ENCODE measurements at places on chromosomes 3 and 15.

DNA sequence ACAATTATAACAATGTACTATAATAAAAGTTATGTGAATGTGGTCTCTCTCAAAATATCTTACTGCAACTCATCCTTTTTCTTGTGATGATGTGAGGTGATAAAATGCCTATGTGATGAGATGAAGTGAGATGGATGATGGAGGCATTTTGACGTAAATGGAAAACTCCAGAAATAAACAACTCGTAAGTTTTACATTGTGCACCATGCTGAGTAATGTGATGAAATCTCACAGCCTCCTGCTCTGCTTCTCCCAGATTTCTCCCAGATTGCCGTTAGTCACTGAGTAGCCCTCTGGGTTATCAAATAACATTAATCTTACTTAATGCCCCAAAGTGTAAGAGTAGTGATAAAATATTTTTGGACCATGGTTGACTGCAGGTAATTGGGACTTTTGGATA, 64.8 kb upstream of the SLCO2A1 start:
- no peak for DNase-seq

DNA sequence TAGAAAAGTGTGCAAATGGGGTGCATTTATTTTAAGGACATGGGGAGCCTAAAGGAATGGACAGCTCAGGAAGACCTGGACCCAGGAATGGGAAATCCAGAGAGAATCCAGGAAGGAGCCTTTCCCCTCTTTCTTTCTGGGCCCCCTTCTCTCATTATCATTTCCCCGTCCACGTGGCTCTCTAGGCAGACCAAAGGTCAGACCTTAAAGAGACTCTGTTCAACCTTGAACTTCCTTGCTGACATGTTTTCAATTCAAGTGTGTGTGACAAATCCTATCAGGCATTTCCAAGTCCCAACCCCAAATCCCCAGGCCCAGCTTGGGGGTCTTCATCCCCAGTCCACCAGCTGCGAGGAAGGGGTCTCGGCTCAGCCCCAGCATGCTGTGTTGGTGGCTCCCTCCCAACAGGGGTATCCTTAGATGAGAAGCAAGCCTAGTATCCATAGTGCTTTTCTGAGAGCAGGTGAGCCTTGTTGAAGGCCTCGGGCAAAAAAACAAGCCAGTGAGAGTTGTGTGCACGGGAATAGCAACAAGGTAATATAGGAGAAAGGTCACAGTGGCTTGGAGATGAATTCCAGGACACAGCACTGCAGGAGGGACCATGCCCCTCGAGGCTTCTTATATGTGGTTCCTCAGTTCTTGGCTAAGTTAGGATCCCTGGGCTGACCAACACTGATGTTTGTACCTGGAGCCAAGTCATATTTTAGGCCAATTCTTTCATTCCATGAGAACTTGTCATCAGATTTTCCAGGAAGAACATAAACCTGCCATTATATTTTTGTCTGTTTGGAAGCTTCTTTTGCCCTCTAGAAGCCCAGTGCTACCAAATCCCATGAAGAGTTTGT, 130.0 kb downstream of the ASB7 start:
- no peak for DNase-seq

DNA sequence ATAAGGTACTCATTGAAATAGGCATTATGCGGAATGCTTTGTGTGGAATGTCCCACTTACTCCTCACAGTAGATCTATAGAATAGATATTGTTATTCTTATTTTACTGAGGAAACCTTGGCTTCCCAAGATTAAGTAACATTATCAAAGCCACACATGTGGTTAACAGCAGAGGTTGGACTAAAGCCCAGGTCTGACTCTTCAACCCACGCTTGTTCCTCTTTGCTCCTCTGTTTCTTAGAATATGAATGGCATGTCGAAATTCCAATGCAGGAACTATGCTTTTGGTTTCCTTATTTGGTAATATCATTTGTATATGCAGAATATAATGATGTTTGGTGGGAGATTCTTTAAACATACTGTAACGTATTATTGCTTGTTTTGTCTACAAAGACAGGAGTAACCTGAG, 818.8 kb upstream of the LMCD1 start:
- no peak for DNase-seq

DNA sequence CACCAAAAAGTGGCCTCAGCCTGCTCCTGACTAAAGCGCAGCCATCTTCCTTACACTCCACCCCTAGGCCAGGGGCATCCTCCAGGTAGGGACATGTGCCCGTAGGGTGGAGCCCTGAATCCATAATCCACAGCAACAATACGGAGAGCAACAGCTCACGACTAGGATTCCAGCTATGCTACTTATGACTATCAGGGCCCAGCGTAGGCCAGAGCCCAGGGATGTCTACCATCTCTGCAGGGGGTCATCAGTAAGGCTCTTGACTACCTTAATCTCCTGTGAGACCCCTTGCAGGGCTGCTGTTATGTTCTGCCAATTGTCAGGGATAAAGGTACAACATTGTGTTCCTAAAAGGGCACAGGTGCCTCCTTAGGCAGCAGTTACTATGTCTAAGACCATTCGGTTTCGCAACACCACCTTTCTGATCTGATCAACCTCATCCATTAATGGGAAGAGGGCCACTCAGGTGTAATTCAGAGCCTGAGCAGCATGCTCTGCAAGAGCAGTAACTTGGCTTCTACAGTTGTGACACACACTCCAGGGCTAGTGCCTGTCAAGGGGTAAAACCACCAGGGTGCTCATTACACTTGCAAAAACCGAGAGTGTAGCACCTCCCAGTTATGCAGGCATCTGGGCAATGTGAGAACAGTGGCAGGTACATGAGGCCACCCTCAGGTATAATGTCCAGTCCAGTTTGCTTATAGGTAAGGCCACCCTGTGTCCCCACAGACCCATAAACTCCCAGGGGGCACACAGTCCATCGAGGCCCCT, 11.0 kb downstream of the CCRL2 start:
- DNase-seq, result no peak

DNA sequence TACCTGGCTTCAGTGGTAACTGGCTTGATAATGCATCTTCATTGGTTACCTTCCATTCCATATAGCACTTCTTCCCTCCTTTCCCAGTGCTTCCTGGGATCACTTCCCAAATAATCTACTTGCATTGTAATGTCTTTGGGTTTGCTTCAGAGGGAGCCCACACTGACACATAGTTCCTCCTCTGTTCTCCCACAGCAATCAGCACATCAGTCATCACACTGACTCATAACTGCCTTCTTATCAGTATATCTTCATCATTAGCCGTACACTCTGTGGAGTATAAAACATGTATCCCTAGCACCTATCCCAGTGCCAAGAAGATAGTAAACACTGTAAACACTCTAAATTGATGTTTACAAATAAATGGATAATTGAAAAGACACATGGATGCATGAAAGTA, 91.4 kb upstream of the SCN10A start:
- DNase-seq, result no peak

- no peak for DNase-seq
Measured at GRCh38 chr3:141386611-141387111, 18.4 kb downstream of the ZBTB38 start.

DNA sequence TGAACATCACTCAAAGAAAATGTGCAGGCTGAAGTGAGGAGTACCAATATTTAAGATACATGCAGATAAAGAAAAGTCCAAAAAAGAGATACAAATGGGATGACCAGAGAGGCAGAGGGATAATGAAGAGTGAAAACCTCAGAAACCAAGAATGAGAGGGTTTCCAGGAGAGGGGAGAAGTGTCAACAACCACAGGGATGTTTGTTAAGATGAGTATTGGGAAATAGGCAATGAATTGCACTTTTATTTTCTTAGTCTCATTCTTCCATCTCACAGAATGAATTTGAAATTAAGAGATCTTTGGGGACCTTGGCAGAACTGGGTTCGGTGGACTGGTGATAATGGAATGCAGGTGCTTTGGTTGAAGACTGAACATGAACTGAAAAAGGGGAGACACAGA, 102.5 kb downstream of the ECT2 start:
- no peak for DNase-seq

DNA sequence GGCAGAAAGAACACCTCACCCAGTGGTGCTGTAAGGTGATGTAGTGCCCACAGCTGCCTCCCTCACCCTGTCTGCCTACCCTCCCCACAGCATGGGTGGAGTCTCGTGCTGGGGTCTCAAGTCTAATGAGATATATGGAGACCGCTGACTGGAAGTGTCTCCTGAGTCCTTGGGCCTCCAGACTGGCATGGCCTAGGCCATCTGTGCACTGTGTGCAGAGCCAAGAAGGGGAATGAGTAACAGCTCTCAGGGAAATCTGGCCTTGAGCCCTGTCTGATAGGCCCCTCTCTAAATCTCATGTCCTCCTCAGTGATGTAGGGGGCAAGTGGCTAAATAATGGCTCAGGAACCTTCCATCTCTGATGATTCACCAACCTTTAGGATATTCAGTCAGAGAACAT, 277.4 kb downstream of the PLCL2 start:
- DNase-seq, result no peak

DNA sequence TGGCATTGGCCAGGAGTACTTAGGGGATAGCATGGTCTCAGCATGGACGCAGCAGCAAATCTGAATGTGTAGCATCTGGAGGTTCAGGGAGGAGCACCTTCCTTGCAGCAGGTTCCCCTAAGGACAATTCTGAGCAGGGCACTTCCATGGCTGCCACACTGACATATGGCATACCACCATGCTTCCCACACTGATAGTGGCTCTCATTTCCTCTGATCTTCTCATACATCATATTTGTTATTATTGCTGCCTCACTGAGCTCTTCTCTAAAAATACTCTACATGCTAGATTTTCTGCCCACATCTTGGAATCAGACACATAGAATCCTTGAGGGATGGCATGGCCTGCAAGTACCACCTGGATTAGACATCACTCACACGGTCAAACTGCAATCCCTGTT, 7.3 kb upstream of the MNS1 start:
- DNase-seq, result no peak

- no peak for DNase-seq
Measured at GRCh38 chr3:43286841-43287499, 630 bp downstream of the SNRK start.

GRCh38 chr3:151838574-151839312, 24.8 kb downstream of the AADAC start:
- DNase-seq, result no peak

GRCh38 chr15:44792715-44793114, 56.4 kb downstream of the TRIM69 start:
- DNase-seq, result no peak

DNA sequence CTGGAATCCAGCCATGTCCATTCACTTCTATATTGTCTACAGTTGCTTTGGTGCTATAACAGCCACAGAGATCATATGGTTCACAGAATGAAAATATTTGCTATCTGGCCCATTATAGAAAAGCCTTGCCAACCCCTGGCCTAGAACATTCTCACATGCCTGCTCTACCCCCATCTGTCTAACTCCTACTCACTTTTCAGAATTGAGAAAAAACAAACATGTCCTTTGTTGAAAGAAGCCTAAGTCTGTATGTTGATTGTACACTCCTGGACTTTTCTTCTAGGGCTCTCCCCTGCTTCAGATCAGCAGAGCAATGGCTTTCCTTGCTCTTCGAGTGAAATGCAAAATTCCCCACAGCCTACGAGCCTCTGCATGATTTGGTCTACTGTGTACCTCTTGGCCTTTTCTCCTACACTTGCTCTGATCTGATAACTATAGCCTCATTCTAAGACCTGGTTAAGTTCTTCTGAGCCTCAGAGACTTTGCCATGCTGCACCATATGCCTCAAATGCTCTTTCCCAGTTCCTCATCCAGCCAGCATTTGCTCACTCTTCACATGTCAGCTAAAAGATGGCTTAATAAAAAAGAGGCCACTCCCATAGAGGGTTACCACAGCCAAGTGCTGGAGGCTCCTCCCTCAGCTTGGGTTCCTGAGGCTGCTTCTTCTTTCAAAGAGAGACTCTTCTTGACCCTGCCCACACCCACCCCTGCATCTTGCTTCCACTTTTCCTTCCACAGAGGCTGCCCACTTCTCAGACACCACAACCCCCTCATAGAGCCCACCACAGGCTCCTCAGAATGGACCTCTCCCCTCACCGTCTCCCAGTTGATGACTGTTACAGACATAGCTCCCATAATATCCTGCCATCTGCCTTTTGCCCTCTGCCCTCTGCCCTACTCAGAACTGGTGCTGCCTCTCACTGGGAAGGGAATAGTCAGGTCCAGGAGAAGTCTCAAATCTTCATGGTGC, 22.9 kb upstream of the DCLK3 start:
- DNase-seq, result no peak

DNA sequence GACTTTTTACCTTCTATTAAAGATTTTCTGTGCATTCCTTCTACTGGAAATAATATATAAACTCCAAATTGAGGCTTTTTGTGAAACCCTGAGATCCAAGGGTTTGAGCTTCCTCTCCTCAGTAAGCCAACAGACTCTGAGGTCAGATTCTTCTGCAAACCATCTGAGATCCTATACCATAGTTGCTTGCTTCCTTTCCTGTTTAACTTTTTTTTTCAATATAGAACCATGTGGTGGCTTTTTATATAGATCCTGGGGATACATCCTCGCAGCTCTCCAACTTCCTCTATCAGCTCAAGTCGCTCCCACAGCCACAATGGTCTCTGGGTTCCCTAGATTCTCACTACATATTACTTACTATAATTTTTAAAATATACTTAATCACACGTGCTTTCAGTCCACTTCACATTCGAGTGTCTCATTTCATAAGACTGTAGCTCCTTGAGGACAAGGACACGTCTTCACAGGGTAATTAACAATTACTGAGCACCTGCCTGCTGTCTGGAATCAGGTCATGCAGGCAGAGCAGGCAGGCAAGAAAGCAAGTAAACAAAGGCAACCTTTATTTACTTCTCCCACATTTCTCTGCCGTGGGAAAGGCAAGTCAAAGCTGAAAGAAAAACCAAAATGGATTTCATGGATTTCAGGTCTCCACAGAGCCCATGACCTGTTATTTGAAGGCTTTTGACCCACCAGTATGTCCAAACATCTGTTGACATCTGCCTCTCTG, 941.5 kb downstream of the FHIT start:
- no peak for DNase-seq

- no peak for DNase-seq
Measured at GRCh38 chr3:134197681-134198261, 52.9 kb downstream of the RYK start.

DNA sequence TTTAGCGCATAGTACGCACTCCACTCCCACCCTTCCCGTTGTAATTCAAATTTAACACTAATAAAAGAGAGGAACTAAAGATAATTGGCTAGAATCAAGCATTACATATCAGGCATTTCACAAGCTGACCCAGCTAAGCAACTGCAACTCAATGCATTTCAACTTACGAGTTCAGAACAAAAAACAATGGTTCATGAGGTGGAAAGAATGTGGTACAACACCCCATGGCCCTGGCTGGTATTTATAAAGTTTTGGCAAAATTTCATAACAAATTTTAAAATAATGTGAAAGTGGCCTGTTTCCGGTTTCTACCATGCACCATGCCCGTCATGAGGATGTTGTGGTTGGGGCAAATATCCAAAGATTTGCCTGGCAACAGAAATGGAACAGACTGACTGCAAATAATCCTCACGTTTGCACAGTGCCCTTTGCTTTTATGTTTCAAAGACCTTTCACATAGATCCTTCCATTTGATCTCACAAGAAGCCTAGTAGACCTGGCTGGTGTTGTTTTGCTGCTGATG, 455.3 kb upstream of the NR2F2 start:
- no peak for DNase-seq

DNA sequence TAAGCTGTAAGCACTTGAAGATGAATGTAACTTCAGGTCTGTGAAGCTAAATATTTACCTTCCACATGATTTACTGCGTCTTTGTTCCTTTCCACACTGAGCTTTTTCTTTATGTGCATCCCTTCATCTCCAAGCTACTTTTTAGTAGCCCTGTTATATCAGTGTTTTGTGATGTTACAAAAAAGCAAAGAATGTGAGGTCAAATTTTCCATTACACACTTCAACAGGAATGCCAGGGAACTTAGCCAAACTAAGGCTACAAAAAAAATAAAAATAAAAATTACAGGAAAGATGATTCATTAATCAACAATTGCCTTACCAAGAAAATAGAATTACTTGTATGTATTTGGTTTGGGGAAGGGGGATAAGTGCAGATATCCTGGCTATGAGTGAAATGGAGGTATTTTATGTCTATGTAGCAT, 73.0 kb downstream of the FILIP1L start:
- no peak for DNase-seq
